Upper lobe of left lung (tissue), 6 donors: ENCODE measurements at places on chromosomes 7 and 10. TPM values are rescaled to one million over a fixed set of nuclear protein-coding genes. Genes with fewer than 3 reads are reported as not detected.

DNA sequence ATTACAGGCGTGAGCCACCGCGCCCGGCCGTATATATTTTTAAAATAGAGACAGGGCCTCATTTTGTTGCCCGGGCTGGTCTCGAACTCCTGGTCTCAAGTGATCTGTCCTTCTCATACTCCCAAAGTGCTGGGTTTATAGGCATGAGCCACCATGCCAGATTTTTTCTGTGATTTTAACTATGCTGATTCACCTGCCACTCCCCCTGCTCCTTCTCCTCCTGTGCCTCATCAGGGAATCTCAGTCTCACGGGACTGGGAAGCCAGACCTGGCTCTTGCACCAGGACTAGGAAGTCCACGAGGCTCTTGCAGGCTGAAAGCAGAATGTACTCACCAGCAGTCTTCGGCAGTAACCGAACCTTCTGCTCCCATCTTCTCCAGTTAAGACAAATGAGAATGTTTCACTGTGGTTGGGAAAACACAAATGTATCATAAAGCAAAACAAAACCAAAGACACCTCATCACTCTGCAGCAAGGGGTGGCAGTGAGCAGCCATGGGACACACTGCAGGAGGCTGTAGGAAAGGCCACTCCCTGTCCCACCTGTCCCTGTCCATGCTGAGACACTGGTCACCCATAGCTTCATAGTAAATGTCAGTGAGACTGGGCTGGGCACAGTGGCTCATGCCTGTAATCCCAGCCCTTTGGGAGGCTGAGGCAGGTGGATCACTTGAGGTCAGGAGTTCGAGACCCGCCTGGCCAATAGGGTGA, 78.7 kb upstream of the MKRN1 start:
- DNase-seq = no peak
- no peak overlapping the region for H3K27ac ChIP-seq
- no peaks in the 10 kb centered on the region for H3K4me1 ChIP-seq
- no peaks in the 10 kb centered on the region for H3K36me3 ChIP-seq
- no peaks in the 10 kb centered on the region for H3K27me3 ChIP-seq

CASTOR2 gene
- total RNA-seq = 12.8 TPM

DNA sequence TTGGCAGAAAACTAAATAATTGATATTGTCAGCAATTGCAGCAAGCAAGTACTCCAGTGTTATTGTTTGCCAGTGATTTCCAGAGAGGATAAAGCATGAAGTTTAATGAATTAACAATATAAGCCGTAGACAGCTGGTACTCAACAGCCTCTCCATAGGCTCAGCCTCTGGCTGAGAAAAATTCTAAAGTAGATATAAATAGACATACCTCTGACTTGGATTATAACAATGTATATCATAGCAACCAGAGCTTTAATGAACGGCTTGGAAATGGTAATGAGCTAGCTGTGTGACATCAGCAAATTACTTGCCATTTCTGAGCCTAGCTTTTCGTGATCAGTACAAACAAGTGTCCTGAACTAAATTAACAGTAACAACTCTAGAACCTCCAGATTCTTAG, 1055.4 kb upstream of the AUTS2 start:
- H3K27me3 ChIP-seq = no peaks in the 10 kb centered on the region
- H3K27ac ChIP-seq = no peak overlapping the region
- no peaks in the 10 kb centered on the region for H3K4me1 ChIP-seq
- no peaks in the 10 kb centered on the region for H3K36me3 ChIP-seq

CHN2 gene
- 9.3 TPM for total RNA-seq

GRCh38 chr7:42238709-42239366, 1.8 kb upstream of the GLI3 start:
- H3K27me3 ChIP-seq = no peaks in the 10 kb centered on the region
- DNase-seq = no peak
- H3K36me3 ChIP-seq = no peaks in the 10 kb centered on the region
- H3K27ac ChIP-seq = peak overlapping the region; percentile 86

DNA sequence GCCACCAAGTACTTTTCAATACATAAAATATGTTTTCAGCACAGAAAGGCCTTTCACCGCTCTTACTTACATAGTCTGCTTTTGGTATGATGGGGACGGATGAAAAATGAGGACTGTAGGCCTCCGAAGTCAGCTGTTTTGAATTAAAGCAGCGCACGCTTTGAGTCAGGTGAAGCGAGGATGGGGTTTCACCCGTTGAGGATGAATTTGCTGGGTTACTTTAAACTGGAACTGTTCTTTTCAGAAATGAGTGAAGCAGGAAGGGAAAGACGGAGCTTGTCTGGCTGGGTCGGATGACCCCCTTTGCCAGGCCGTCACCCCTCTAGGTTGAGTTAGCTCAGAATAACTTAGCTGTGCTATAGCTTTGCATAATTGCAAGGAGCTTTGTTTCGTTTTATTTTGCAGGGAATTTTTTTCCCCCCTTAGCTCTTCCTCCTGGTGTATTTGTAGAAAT, 40.0 kb downstream of the CUX1 start:
- no peak for DNase-seq
- H3K27me3 ChIP-seq = no peaks in the 10 kb centered on the region
- H3K4me1 ChIP-seq = peaks cover 59% of the 10 kb centered on the region
- no peaks in the 10 kb centered on the region for H3K36me3 ChIP-seq
- H3K4me3 ChIP-seq = peak overlapping the region; percentile 31

CASD1 gene
- total RNA-seq = 35.1 TPM

DNA sequence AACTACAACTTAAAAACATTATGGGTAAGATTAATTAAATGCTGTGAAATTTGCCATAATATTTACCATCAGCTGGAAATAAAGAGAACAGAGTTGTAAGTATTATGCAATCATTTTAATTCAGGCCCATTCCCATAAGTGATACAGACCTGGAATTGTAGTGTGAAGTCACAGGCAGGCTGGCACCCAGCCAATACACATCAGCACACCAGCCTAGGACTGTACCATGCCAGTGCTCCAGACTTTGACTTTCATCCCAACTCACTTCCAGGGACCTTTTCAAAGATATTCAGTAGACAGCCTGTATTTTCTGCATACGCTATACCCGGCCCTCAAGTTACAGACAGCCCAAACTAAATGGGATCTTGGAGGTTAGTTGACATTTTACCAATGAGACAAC, 143.3 kb downstream of the TES start:
- H3K4me1 ChIP-seq = peaks cover 39% of the 10 kb centered on the region
- H3K36me3 ChIP-seq = no peaks in the 10 kb centered on the region
- no peak for DNase-seq
- H3K27me3 ChIP-seq = no peaks in the 10 kb centered on the region
- no peak overlapping the region for H3K4me3 ChIP-seq

GRCh38 chr10:30645340-30645827, 15.8 kb upstream of the LYZL2 start:
- H3K4me1 ChIP-seq = peaks cover 5% of the 10 kb centered on the region
- H3K36me3 ChIP-seq = no peaks in the 10 kb centered on the region
- no peak for DNase-seq
- H3K27ac ChIP-seq = peak overlapping the region; percentile 49
- H3K27me3 ChIP-seq = no peaks in the 10 kb centered on the region

- no peak for DNase-seq
- H3K4me1 ChIP-seq = no peaks in the 10 kb centered on the region
- H3K27me3 ChIP-seq = no peaks in the 10 kb centered on the region
- H3K4me3 ChIP-seq = no peak overlapping the region
Observed at GRCh38 chr10:103861505-103861904, 6.1 kb upstream of the SH3PXD2A start.
